ENCODE measurements at places on chromosomes 12 and 14. TPM values are rescaled to one million over a fixed set of nuclear protein-coding genes. Genes with fewer than 3 reads are reported as not detected.
A peak's percentile ranks its signal among the peaks of the same experiment; 100 is the strongest.

The C1QL4 gene
- 4.8 TPM for total RNA-seq

The NR1H4 gene
- 0.40 TPM for total RNA-seq

The PLEK2 gene
- total RNA-seq, result 1.6 TPM

The CD4 gene
- 11.3 TPM for total RNA-seq

The HOXC4 gene
- 10.3 TPM for total RNA-seq

The C12orf54 gene
- 0.50 TPM for total RNA-seq

The WNT5B gene
- total RNA-seq, result 12.2 TPM

The TAS2R13 gene
- 10.9 TPM for total RNA-seq

The NAV3 gene
- total RNA-seq, result 52.4 TPM

The CMTM5 gene
- 46.7 TPM for total RNA-seq

The SLC39A5 gene
- 0.66 TPM for total RNA-seq

- no peak for DNase-seq
These were observed 1336.7 kb upstream of the TMEM132C start for GRCh38 chr12:126930234-126930633.

GRCh38 chr12:42893803-42894202 lies 304.3 kb upstream of the PRICKLE1 start:
- DNase-seq, result no peak

DNA sequence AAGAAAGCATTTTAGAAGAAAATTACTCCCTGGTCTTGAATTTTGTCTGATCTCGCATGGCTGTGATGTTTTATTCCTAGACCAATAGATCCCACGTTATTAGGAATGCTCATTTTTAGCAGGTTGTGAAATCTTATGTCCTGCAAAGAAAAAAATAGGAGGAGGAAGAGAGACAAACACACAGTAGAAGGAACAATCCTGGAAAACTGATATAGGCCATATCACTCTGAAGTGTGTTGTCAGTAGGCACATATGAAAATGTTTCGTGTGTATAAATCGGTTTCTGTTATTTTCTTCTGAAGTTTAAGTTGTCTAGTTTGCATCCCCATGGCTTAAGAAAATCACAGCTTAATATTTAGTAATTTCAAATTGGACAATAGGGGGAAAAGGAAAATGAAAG lies 12.4 kb downstream of the SLCO1B3 start:
- DNase-seq, result no peak

DNA sequence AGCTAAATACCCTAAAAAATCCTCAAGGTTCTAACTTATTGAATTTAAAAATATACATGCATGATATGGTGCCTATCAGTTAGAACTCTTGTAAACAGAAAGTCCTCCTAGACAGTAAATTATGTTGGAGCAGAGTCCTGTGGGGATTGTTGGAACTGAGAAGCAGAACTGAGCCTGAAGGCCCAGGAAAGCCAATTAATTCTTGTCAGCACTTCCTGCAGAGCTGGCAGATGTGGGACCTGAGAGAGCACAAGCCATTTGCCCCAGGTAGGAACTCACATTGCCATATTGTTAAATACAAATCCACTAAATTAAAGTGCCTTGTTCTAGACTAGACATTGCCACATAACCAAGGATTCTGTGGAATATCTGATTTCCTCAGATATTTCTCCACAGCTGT lies 117.1 kb downstream of the RTN1 start:
- DNase-seq, result no peak

GRCh38 chr12:132286912-132287311 lies 42.5 kb downstream of the GALNT9 start:
- DNase-seq, result no peak

DNA sequence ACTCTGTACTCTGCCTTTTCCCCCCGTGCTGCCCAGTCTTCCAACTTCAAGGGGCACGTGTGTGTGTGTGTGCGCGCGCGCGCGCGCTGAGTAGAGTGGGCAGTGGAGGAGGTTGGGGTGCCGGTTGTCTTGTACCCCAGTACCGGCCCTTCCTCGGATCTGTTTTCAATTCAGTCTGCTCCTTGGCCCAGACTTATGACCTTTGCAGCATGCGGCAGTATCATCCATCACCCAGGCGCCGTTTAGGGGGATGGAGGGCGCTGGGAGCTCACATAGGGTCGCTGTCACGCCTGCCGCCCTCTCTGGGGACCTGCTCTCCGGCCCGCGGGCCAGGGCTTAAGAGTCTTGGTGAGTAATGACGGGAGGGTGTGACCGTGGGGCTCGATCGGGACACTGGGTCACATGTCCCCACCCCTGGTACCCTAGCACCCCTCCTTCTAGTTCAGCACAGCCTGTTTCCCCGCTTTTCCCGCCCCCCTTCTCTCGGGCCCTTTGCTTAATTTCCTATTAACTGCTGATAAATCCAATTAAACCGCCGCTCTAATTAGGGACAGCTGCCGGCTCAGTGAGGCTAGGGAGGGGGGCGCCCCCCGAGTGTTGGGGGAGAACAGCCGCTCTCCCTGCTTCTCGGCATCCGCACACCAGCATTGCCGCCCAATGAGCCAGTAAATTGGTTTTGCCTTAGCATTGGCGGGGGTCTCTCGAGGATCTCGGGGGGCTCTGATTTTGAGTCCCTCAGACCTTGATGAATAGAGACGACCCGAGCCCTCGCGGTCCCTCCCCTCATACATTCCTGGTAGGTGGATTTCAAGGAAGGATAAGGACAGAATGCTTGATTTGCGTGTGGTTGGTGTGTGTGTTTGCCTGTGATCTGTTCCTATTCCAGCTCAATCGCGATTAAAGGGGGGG lies 9.3 kb downstream of the STAC3 start:
- peak; percentile 97 for DNase-seq

DNA sequence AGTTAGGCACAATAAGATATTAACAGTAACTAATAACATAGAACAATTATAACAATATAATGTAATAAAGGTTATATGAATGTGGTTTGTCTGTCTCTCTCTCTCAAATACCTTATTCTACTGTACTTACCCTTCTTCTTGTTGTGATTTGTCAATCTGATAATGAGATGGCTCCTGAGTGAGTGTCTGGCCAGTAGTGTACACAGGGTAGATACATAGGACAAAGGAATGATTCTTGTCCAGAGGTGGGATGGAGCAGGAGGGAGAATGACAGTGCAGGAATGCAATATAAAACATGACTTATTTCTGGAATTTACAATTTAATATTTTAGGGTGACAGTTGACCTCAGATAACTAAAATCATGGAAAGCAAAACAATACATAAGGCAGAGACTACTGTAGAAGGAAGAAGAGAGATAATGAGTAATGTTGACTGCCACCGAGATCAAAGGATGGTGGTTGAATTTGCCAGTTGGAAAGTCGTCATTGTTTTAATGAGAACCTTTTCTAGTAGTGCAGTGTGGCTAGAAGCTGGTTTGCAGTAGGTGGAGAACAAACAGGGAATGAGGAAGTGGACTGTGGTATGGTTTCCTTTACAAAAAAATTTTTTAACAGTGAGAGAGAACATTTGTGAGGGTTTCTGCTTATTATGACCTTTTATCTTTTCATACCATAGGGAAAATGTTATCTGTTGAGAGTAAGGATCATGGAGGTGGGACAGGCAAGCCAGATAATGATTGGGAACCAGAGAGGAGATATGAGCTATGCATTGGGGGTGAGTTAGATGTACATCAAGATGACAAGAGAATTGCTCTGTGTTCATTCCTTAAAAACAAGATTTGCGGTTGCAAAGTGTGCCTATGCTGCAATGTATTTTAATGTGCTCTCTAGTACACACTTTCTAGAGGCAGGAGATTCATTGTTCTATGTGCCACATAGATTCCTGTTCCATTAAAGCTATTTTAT lies 458.3 kb downstream of the BTG1 start:
- DNase-seq, result no peak

- no peak for DNase-seq
These were observed 40.9 kb upstream of the SMUG1 start for GRCh38 chr12:54229624-54230212.

DNA sequence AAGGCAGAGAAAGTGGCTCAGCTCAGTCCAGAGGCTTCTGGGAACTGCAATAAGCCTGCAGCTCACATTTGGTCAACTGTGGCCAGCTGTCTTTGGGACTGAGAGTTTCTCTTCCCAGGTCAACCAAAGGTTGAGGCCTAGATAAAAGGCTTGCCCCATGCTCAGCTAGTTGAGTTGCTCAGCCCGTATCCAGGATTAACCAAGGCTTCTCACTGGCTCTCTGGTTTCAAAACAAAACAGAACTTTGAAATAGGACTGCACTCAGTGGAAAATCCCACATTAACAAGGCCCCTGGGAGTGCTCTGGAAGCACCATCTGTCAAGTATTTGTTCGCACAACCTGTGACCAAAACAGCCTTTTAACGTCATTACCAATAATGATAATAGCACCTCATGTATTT lies 40.3 kb upstream of the NUAK1 start:
- DNase-seq, result no peak

- DNase-seq, result no peak
These were observed 171.0 kb downstream of the BTG1 start for GRCh38 chr12:91974541-91975085.

DNA sequence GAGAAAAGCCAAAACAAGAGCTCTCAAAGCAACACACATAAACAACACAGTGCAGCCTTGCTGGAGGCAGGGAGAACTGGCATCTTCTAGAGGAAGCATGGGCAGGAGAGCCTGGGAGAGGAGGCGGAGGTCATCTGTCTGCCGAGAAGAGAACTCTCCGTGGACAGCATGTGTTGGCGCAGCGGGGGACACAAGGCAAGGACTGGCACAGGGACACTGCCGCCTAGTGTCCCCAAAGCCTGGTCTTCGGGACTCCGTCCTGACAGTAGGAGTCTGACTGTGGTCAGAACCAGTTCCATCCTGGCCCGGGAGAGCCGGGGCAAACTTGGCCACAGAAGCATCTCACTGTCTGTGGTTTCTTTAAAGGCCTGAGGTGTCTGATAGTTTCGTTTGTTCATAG lies 47.3 kb downstream of the KCNA1 start:
- DNase-seq, result no peak

- DNase-seq, result no peak
These were observed 22.6 kb downstream of the CCDC85C start for GRCh38 chr14:99581374-99581773.

GRCh38 chr12:49934505-49934904 lies 16.0 kb upstream of the AQP2 start:
- DNase-seq, result no peak

GRCh38 chr14:30928462-30928861 lies 54.1 kb downstream of the COCH start:
- no peak for DNase-seq

DNA sequence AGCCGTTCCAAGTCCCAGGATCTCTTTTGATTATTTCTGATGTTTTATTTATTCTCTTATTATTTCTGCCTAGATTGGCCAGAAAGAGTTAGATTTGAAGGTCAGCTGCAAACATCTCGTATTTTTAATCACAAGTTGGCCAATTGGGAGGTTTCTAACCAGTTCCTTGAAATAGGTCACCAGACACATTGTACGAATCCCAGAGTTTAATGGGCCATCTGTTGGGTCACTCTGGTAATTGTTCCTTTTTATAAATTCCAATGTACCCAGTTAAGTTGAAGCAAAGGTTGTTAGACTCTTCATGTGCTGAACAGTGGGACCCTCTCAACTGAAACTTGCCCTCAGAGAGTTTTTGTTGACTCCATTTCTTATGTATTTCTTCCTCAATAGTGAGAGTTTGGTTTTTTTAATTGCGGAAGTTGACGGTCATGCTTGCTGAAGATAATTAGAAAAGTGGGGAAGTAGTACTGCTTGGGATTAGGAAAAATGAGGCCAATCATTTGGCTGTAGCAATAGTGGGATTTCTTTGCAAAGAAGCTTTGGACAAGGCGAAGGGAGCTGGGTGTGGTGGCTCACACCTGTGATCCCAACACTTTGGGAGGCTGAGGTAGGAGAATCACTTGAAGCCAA lies 382.7 kb upstream of the RGS6 start:
- DNase-seq, result no peak

DNA sequence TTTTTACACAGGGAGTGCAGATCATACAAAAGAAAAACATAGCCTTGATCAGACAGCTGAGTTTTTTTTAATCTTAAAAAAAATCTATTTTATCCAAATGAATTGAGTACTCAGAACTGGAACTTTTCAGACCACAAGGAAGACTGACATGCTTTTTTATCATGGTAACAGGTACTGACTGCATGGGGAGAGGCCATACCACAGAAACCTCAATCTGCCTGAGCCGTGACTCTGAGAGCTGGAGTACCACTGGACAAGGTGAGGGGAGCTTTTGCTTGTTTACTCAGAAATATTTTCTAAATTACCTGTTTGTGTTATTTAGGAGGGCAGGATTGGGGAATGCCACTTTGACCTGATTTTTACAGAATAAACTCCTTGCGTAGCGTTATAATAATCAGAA lies 143.9 kb downstream of the ALX1 start:
- no peak for DNase-seq

- no peak for DNase-seq
These were observed at the start of gene SLC7A7 for GRCh38 chr14:22814941-22815713. Gene SLC7A7, minus strand, starts transcription at chr14:22815435. Its CDS starts 2,037 bp downstream, at chr14:22813398.

- DNase-seq, result no peak
These were observed 17.5 kb downstream of the MTA1 start for GRCh38 chr14:105436891-105437722.

GRCh38 chr12:25982416-25982815 lies 23.9 kb downstream of the RASSF8 start:
- no peak for DNase-seq

GRCh38 chr12:124823272-124823970 lies 40.2 kb downstream of the SCARB1 start:
- no peak for DNase-seq

GRCh38 chr12:76398106-76398505 lies 49.9 kb upstream of the BBS10 start:
- no peak for DNase-seq

DNA sequence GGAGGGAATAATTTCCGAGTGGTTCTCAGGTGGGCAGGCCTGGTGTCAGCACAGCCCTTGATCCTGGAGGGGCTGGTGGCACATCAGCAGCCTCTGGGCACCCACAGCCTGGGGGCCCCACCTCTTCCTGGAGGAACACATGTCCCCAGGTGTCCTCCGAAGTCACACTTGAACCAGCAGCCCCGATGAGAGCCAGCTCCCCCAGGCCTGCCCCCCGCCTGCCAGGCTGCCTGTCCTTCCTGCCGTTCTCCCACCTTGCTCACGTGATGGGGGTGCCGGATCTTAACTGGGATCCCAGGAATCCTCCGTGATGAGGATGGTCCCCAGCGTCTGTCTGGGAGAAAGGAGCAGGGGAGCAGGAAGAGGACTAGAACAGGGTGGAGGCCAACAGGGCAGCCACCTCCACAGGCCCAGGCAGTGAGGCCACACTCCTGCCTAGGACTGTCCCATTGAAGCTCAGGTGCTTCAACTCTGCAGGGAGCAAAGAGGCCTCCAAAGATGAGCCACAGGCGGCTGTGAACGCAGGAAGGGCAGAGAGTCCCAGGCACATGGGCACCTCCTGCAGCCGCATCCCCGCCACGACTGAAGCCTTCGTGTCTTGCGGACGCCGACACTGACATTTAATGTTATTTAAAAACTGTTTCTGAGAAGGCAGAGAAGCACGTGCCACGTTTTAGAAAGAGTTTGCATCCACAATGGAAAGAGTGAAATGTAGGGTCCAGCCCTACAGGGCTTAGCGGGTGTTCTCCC lies 77.5 kb downstream of the GALNT9 start:
- no peak for DNase-seq

GRCh38 chr14:64510825-64511671 lies 6.5 kb downstream of the ZBTB1 start:
- DNase-seq, result peak; percentile 89
